Breast epithelium (tissue), 4 donors: ENCODE measurements at places on chromosomes 5 and 9. TPM values are rescaled to one million over a fixed set of nuclear protein-coding genes. Genes with fewer than 3 reads are reported as not detected.

SCGB3A2 gene
- total RNA-seq: not detected

EGFL7 gene
- 53.4 TPM for total RNA-seq

CD14 gene
- 65.7 TPM for total RNA-seq

SLC25A48 gene
- total RNA-seq: 0.33 TPM

OR13F1 gene
- total RNA-seq: not detected

SNX2 gene
- total RNA-seq: 102 TPM

EDIL3 gene
- total RNA-seq: 7.2 TPM

SLC6A7 gene
- 0.15 TPM for total RNA-seq

C9orf50 gene
- 0.48 TPM for total RNA-seq

INVS gene
- 30.7 TPM for total RNA-seq

CMYA5 gene
- 37.0 TPM for total RNA-seq

ALDH1A1 gene
- total RNA-seq: 67.2 TPM

FAM221B gene
- total RNA-seq: not detected

TXNDC8 gene
- total RNA-seq: not detected

- DNase-seq: no peak
Measured at GRCh38 chr9:137309368-137310188, 7.5 kb upstream of the NRARP start.

- DNase-seq: no peak
Measured at GRCh38 chr5:151550146-151550545, 41.0 kb downstream of the FAT2 start.

DNA sequence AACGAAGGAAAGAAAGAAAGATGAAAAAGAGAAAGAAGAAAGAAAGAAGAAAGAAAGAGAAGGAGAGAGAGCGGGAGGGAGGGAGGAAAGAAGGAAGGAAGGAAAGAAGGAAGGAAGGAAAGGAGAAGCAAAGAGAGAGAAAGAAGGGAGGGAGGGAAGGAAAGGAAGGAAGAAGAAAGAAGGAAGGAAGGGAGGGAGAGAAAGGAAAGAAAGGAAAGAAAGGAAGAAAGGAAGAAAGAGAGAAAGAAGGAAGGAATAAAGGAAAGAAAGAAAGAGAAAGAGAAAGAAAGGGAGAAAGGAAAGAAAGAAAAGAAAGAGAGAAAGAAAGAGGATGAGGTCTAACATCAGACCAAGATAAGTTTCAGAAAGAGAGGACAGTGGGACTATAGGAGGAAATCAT lies 9.0 kb upstream of the ANKRD34B start:
- DNase-seq: no peak

GRCh38 chr9:114437401-114437893 lies 49.7 kb upstream of the AKNA start:
- no peak for DNase-seq

GRCh38 chr5:54764102-54765090 lies 221.0 kb downstream of the ESM1 start:
- no peak for DNase-seq

- no peak for DNase-seq
Measured at GRCh38 chr5:10631316-10631996, 67.6 kb downstream of the ANKRD33B start.

- DNase-seq: no peak
Measured at GRCh38 chr5:123120197-123120596, 31.2 kb downstream of the PRDM6 start.

DNA sequence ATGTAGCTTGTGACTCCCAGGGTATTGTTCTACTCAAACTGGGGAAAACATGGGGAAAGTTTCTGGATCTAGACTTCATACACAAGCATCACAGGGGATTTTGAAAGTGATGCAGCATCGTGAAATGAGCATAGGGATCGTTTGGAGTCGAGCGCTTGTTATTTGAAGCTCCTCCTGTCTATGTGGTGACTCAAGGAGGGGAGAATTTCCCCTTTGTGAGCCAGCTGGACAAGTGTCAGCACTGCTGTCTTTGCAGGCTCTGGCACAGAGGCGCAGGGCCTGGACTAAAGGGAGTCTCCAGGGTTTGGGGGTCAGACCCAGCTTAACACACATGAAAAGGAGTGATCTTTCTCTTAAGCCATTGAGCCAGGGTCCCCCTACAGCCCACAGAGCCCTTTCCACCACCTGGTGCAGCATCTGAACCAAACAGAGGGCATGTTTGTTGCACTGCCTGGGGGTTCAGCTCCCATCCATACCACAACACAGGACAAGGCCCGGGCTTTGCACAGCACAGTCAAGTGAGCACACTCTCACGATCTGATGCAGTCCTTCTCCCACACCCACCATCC lies 51.0 kb downstream of the IRF1 start:
- peak; percentile 62 for DNase-seq

DNA sequence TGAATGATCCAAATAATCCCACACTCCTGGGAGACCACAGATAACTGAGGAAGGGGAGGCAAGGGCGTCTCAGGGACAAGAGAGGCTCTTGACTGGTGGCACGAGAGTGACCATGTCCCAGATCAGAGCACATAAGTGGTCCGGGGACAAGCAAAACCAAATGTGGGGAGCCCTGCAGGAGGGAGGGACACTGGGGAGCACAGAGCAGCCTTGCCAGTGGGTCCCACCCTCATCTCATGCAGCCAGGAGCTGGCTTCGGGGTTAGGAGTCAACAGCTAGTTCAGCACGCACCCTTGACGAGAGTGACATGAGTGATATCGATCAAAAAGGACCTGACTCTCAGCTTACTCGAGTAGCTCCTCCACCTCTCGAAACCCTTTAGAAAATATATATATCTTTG lies 16.5 kb upstream of the UBE2QL1 start:
- DNase-seq: no peak

- no peak for DNase-seq
Measured at GRCh38 chr5:18546591-18546990, 912.3 kb downstream of the TAF11L14 start.

DNA sequence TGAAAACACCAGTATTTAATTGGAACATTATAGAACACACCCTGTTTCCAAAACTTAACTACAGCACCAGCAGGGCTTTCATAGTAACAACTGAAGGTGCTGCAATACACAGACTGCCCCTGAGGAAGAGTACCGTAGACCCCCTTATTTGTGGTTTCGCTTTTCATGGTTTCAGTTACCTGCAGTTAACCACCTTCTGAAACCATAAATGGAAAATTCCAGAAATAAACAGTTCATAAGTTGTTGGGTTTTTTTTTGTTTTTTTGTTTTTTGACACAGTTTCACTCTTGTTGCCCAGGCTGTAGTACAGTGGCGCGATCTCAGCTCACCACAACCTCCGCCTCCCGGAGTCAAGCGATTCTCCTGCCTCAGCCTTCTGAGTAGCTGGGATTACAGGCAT lies 9.5 kb upstream of the GLDC start:
- no peak for DNase-seq

GRCh38 chr9:31740705-31741104 lies 643.7 kb upstream of the ACO1 start:
- DNase-seq: no peak

DNA sequence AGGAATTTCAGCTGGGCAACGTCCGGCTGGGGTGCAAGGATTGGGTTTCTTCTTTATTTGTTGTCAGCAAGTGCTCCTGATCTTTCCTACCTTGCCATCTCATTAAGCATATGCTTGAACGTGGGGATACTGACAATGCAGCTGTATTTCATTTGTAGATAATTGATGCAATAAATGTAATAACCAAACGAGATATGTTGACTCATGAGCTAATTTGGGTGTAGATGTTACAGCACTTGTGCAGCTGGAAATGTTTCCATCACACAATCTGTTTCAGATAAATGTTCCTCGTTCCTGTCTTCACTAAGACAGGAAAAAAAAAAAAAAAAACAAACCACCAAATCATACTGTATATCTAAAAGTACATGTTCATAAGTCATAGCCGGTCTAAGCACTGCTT lies 123.8 kb downstream of the DMRT2 start:
- no peak for DNase-seq

- no peak for DNase-seq
Measured at GRCh38 chr5:131630208-131630962, 4.6 kb downstream of the RAPGEF6 start.

DNA sequence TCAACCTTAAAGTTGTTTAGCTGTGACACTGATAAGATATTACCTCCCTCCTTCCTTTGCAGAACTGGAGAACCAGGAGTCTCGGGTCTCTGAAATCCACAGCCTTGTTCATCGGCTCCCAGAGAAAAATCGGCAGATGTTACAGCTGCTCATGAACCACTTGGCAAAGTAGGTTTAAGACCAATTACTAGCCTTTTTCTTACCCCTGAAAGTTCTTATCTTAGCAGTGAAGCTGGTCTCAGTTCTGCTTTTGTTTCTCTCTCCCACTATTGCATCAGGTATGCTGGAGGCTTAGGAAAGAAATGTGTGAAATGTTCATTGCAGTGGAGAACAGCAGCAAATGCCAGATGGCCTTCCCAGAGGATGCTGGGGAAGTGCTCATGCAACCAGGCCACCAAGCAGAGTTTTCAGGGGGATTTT lies 287.4 kb downstream of the ARHGAP26 start:
- DNase-seq: no peak

- no peak for DNase-seq
Measured at GRCh38 chr5:72117307-72117706, 10.0 kb downstream of the MAP1B start.

DNA sequence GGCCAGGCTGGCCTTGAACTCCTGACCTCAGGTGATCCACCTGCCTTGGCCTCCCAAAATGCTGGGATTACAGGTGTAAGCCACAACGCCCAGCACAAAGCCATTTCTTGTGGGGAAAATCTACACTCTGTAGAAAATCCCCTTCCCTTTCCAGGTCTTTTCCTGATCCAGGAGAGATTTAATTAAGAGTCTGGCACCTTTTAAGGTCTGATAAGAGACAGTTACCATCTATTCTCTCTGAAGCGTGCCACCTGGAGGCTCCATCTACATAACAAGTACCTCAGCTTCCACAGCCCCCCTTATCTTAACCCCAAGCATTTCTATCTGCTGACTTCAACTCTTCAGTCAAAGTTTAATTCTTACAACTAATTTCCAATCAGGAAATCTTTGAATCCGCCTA lies 71.4 kb upstream of the CDK20 start:
- DNase-seq: no peak

DNA sequence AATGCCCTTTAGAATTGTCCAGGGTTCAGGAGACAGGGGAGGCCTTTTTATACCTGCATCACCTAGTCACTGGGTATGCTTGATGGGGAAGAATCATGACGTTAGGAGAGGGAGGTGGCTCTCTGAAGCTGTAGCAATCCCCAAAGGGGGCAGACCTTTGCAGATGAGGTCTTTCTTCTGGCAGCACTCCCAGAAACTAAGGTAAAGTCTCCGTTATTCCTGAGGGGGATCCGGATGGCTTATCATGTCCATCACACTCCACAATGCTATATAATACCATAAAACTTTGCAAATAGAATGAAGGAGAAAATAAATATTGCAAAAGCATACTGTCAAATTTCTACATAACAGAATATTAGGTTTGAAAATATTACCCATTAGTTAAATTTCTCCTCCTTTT lies 21.5 kb upstream of the CAST start:
- no peak for DNase-seq

- DNase-seq: no peak
Measured at GRCh38 chr5:143771189-143771588, 40.8 kb upstream of the HMHB1 start.

GRCh38 chr5:179759581-179760551 lies 27.2 kb downstream of the MAML1 start:
- no peak for DNase-seq

GRCh38 chr9:71765693-71766092 lies 2.6 kb downstream of the CEMIP2 start:
- no peak for DNase-seq

DNA sequence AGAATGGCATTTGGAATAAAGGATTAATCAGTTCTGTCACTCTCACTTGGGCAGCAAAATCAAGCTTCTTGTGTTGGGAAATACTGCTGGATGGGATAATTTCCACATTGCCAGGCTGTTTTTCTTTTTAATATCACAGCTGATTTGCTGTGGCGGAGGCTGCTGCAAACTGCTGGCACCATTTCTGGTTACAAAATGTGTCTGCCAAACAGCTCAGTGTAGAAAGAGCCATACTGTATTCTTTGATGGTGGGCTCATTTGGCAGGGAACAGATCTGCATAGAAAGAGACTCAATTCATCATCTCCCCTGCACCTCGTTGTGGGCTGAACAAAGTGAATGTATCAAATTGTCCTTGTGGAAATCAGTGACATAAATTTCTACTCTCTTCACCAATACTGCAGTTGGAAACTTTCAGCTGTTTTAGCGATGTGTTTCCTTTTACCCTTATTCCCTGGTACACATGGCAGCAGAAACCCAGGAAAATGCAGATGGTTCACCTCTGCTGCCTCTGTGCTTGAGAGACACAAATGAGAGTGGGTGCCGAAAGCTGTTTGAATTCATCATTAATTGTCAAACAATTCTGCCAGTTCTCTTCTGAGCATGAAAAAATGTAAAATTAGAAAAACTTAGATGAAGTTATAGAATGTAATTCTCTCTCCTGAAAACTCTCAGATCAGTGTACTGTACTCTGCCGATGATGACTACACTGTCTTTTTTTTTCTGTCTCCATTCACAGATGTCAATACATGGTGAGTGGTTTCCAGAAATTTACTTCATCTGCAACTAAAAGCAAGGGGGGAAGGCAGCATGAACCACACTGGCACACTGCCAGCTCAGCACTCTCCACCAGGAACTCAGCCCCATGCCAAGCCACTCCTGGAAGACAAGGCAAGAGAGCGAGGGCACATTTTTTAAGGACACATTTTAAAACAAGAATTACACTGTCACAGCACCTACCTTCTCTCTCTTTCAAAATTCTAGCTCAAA lies 75.0 kb downstream of the HMHB1 start:
- DNase-seq: no peak

DNA sequence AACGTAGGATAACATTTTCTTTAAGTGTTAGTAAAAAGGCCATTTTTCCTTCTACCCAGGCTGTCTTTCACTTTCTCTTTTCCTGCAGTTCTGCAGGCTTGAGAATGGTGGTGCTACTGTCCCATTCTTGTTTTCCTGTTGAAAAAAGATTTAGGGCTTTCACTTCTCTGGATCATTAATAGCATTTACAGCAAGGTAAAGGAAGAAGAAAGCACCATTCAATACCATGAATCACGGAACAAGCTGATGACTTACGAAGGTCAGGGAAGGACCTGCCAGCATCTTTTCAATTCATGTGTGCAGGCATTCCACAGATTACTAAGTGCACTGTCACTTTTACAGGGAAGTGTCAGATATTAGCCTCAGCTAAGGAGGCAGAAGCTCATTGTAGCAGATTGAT lies 292.8 kb downstream of the YTHDC2 start:
- no peak for DNase-seq

- DNase-seq: no peak
Measured at GRCh38 chr5:149212198-149212951, 59.3 kb upstream of the AFAP1L1 start.
